ENCODE measurements at places on chromosomes 16 and 17.
A peak's percentile ranks its signal among the peaks of the same experiment; 100 is the strongest.

DNA sequence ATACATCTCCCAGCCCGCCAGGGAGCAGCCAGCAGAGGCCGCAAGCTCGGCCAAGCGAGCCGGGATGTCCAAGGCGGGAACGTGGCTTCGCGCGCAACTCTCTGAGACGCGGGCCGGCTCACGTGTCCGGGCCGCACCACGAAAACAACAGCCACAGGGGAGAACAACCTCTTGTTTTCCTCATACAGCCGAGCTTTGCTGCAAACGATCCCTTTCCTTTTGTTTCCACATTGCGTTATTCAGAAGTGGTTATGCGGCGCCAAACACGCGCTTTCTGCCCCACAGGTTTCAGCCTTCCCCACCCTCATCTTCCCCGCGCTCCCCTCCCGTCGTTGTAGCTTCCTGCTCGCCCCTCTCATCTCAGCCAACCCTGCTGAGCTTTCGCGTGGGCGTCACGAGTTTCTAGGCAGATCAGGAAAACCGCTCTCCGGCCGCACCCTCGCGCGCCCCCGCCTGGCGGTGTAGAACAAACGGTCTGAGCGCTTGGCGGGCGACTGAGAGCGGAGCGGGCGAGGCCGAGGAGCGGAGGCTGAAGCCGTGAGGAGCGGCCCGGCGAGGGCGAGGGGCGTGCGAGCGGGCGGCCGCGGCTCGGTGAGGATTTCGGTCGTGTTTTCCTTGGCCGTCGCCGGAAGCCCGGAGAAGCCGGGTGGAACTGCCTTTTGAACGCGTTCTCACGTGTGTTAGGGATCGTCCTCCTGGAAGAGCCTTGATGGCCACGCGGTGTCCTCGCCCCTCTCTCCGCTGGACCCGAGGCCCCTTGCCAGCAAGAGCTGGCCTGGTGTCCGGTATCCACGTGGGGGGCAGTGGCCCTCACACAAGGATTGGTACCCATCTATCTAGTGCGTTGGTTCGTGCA is 6.6 kb upstream of the SMARCD2 start:
- DNase-seq, result peak; percentile 84

DNA sequence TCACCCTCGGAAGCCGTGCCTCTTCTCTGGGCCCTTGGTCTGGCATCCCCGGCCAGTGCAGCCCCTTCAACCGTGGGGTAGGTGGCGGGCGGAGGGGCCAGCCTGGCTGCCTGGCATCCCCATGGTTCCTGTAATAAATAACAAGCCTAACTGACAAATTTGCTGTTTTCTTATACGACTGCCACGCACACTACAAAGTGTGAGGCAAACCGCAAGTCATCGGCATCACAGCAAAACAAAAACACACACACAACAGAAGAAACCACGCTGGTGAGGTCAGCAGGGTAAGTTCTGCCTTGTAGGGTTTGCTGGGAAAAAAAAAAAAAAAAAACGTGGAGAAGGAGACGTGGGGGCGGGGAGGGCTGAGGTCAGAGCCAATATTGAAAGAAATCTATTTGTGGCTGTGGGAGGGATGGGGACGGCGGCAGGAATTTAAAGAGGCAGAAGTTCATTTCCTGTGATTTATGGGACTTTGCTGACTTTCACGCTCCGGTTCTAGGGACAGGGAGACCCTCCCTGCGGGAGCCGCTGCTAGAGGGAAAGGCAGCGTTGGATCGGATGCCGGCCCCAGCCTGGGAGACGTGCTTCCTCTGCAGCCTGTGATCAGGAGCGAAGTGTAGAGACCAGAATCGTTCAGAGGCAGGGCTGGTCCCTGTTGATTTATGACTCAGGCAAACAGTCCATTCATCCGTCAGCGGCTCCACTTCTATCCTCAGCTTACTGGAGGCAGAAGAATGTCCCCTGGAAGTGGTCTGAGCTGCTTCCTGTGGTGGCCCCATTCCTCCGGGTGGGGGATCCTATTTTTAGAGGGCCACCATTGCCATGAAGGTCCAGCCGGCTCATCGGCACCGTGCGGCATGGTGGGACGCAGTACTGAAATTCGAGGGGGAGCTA is 162.8 kb downstream of the FOXL1 start:
- DNase-seq, result no peak

GRCh38 chr16:31134625-31135534 is 647 bp downstream of the PRSS8 start:
- no peak for DNase-seq

DNA sequence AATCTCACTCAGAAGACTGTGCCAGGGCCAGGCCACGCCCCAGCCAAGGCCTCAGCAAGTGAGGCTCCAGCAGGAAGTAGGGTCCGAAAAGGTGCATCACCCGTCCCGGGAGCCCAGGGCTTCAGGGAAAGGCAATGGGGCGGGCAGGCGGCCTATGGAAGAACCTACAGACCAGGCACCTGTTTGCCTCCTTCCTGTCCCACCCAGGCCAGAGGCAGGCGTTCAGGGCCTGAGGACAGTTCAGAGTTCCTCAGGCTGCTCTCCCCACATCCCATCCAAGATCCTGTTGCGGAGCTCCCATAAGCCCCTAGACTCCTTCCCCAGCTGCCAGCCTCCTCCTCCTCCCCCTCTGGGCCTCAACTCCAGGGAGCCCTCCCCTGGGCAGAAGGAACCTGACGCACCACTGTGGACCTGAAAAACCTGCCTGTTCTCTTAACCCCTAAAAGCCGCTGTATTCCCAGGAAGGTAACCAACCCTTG is 2.3 kb downstream of the CLUH start:
- no peak for DNase-seq

- DNase-seq, result no peak
Observed at GRCh38 chr17:55463600-55463999, 42.0 kb upstream of the MMD start.

- DNase-seq, result no peak
Observed at GRCh38 chr17:7590743-7591142, 849 bp upstream of the SOX15 start.

GRCh38 chr17:81711814-81712467 is at the start of gene SLC25A10:
TSS of gene SLC25A10 (plus strand) at chr17:81712284. CDS start at chr17:81712427, 143 bp downstream.
- peak; percentile 61 for DNase-seq

GRCh38 chr16:14585287-14585686 is 44.8 kb downstream of the PARN start:
- no peak for DNase-seq

- no peak for DNase-seq
Observed at GRCh38 chr16:73143576-73144422, 95.9 kb upstream of the ZFHX3 start.

DNA sequence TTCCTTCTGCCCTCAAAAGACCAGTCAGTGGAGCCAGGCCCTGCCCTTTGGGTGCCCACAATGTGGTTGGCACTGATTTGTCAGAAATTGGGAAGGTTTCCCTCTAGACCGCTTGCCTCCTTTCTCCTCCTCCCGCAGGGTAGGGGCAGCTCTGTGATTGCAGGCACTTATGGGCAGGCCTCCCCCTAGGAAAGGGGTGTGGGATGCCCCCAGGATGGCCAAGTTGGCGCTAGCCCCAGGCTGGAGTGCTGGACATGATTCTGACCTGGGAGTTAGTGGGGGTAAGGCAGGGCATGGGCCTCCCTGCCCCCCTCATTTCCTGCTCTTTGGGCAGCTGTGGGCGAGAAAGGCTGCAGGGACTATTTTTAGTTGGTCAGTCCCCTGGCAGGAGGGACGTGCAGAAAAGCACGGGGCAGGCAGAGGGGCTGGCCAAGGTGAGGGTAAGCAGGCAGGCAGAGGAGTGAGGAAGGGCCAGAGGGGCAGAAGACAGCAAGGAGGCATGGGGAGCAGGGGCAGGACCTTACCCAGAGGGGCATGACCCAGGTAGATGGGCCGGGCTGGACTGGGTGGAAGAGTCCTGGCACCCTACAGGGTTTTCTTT is 3.3 kb downstream of the RARA start:
- no peak for DNase-seq

GRCh38 chr16:61665512-61665911 is 370.7 kb downstream of the CDH8 start:
- DNase-seq, result no peak

DNA sequence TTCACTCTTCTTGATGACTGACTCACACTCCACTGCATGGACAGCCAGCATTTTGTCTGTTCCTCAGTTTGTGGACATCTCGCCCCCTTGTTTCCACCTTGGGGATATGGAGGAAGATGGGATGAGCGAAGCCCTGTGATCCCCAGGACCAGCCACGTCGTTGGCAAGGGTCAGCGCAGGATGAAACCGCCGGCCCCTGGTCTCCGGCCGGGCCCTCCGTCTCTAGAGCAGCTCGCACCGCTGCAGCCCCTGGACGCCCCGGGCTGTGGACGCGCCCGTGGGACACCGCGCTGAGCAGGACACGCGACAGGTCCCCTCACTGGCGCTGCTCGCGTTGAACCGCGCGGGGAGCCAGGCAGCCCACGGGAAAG is 604 bp upstream of the ZC3H18 start:
- DNase-seq, result no peak

DNA sequence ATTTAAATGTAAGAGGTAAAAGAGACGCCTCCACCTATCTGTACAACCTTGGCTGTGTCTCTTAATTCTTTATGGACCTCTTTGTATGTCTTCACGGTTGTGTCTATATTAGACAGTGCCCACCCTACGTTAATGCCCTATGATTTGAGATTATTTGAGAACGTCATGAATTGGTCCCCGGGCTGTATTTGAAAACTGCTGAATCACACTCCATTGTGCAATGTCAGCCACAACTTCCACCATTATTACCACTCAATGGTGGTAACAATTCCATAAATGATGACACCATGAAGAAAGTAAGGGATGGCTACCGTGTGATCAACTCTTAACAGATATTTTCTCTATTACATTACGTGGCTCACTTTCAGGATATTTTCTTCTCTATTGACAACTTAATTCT is 182.4 kb upstream of the RBFOX1 start:
- DNase-seq, result no peak

DNA sequence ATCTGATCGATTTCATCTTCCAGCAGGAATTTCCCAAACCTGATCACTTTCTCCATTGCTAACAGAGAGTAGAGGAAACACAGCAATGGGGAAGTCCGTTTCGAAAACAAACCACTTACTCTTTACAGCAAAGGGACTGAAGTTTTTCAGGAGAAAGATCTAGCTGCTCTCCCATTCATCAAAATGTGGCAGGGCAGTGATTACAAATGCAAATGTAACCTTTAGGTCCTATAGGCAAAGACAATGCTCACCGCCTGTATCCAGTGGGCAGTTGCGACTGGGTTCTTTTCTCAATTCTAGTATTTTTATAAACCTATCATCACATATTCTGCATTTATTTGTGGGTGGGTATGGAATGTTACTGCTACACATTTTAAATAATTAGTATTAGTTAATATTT is 218.0 kb upstream of the ZFHX3 start:
- no peak for DNase-seq

- DNase-seq, result no peak
Observed at GRCh38 chr16:77686385-77686784, 35.9 kb upstream of the NUDT7 start.

DNA sequence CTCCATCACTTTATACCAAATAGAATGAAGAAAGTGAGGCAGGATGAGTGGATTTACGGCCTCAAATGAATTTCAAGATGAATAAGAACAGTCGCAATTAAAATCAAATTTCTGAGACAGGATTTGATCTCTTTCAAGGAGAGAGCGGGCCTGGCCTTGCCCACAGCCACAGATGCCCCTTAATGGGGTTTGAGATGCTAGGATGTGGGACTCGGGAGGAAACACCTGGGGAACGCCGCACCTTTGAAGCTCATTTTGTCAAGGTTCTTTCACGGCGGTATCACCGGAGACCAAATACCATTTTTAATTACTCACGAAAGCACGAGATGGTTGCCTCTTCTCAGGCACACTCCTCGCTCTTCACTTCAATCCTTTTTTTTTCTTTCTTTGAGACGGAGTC is 178.1 kb upstream of the SDK2 start:
- DNase-seq, result no peak

DNA sequence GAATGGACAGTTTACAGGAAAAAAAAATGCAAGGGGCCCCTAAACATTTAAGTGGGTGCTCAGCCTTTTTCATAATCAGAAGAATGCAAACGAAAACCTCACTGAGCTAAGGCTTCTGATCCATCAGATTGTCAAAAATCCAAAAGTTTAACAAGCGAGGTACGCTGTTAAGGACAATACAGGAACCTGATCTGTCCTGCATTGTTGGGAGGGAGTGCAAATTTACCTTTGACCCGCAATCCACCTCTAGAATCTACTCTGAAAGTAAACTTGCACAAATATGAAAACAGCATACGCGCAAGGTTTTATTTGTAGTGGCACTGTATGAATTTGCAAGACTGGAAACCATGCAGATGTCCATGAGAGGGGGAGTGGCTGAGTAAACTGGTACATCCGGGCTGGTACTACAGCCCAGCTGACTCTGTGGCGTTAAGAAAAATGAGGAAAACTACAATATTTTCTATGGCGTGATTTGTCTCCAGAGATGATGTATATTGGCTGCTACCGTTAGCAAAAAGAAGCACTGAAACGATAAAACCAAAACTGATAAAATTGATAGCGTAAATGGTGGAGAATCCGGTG is 28.8 kb upstream of the ST6GALNAC1 start:
- DNase-seq, result no peak

- DNase-seq, result no peak
Observed at GRCh38 chr16:85956426-85956825, 57.5 kb downstream of the IRF8 start.

DNA sequence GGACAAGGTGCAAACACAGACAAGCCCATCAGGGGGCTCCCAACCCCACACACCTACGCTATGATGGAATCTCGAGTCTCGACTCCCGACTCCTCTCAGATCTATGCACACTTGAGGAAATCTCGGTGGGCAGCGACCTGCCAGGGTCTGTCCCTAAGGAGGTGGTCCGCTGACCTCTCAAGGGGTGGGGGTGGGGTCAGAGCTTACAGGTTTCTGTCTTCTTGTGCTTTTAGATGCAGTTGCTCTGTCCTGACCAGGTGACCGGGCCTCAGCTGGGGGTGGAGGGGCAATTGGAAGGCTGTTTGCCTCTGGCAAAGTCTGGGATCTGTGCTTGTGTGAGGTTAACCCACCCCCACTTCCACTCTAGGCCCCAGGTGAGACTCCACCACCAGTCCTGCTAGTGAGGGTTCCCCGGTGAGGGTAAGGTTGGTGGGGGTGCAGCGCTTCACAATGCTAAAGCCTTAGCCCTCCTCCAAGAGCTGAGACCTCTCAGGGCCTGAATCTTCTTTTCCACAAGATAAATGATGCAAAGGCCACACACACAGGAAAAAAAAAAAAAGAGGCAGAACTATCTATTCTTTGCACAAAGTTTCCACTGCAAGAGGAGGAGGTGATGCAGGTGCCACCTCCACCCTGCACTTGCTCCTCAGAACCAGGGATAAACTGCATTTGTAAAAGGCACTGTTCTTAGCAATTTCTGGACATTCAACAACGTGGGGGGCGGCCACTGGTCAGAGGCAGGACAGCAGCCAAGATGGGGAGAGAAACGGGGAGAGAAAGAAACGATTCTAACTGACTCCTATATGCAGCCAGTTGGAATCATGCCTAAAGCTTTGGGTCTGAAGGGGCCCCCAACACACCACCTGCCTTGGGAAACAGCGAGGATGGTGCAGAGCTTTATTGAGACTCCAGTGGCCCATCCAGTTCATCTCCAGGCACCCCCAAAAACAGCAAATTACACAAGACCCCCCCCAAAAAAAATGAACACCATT is 4.1 kb downstream of the CISD3 start:
- DNase-seq, result no peak

All from T-helper 22 cell (primary cell).